Activated CD4-positive, alpha-beta memory T cell treated with anti-CD3 and anti-CD28 coated beads for 36 hours (primary cell): ENCODE measurements at places on chromosomes 5 and 9. TPM values are rescaled to one million over a fixed set of nuclear protein-coding genes. Genes with fewer than 3 reads are reported as not detected.

The PCDHGA8 gene
- total RNA-seq: not detected

The CDH9 gene
- not detected for total RNA-seq

The OTP gene
- not detected for total RNA-seq

The SPINK7 gene
- total RNA-seq: not detected

The ELAVL2 gene
- total RNA-seq: not detected

The FBP1 gene
- 0.62 TPM for total RNA-seq

- no peak overlapping the region for H3K4me3 ChIP-seq
- no peak overlapping the region for H3K27ac ChIP-seq
- no peak for DNase-seq
- no peaks in the 10 kb centered on the region for H3K4me1 ChIP-seq
- H3K36me3 ChIP-seq: peaks cover 4% of the 10 kb centered on the region
Observed at GRCh38 chr5:59891962-59892643, 1.4 kb downstream of the PDE4D start.

DNA sequence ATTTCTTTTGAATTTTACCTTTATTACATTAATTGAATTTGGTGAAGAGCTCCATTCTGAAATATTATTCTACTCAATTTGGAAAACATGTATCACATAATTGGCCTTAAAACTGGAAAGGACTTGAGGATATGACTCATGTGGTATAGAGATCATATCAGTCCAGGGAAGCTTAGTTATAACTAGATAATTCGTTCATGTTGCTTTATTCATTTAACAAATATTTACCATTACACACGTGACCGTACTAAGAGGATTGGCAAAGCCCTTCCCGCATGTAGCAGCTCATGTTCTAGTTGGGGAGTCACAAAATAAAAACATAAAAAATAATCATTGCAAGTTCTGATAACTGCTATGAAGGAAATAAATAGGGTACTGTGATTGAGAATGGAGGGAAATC is 1816.5 kb downstream of the MAT2B start:
- H3K4me3 ChIP-seq: no peak overlapping the region
- H3K4me1 ChIP-seq: no peaks in the 10 kb centered on the region
- H3K36me3 ChIP-seq: no peaks in the 10 kb centered on the region
- no peak for DNase-seq
- H3K27me3 ChIP-seq: no peaks in the 10 kb centered on the region

DNA sequence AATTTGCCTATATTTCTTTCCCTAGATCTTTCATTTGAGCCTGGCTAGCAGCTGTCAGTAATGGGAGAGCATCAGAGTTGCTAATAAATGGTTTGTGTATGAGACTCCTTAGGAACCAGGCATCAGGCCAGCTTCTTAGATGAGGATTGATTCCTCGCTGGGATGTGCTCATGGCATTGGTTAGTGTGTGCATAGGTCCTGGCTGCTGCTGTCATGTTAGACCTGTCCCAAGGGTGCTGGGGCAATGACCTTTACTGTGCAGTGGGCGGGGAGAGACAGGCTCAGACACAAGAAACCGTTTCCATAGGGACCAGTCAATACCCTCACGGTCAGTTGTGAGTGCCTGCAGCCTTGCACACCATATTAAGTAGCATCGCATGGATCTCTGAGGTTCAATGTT is 112.3 kb upstream of the NR3C1 start:
- H3K27ac ChIP-seq: no peak overlapping the region
- no peaks in the 10 kb centered on the region for H3K36me3 ChIP-seq
- peaks cover 4% of the 10 kb centered on the region for H3K4me1 ChIP-seq
- H3K4me3 ChIP-seq: no peak overlapping the region
- H3K27me3 ChIP-seq: no peaks in the 10 kb centered on the region
